ENCODE measurements at places on chromosomes 1 and 21.

- no peak for DNase-seq
Measured at GRCh38 chr1:212670301-212670700, 29.3 kb downstream of the BATF3 start.

DNA sequence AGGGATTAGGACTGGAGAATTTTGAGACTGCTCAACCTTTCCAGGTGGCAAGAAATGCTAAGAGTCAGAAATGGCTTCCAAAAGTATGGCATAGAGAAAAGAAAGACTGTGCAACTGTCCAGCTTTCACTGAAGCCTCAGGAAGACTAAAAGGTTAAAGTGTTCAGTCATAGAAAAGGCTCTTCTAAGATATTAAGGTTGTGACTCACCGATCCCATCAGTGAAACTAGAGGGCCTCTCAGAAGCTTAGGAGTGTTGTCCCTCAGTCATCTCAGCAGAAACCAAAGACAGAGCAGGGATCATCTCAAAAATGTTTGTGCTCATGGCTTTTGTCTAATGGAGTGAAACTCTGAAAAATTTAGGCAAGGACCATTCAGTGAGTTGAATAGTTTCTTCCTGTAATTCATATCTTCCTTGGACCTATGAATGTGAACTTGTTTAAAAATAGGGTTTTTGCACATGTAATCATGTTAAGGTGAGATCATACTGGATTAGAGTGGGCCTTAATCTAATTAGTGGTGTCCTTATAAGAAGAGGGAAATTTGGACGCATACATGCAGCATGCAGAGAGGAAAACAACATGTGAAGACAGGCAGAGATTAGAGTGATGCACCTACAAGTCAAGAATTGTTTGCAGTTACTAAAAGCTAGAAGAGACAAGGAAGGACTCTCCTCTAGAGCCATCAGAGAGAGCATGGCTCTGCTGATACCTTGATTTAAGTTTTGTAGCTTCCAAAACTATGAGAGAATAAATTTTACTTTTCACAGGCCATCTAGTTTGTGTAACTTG lies 71.3 kb downstream of the RPE65 start:
- no peak for DNase-seq

- DNase-seq = no peak
Measured at GRCh38 chr1:150183061-150183460, 33.3 kb downstream of the PLEKHO1 start.

DNA sequence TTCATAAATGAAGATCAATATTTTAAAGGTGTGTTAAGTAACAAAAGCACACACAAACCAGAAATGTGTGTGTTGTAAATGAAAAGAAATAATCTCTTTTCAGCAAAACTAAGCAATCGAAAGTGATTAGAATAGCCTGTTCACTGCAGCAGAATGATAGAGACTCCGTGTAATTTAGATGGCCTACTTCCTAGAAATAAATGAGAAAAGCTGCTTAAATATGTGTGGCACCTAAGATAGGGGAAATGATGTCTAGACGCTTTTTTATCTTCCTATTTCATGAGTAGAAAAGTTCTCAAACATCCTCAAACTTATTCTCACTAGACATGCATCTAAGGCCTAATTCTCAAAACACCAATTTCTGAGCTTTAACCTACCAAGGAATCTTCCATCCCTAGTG lies 124.7 kb upstream of the BRINP3 start:
- no peak for DNase-seq

- DNase-seq = no peak
Measured at GRCh38 chr1:180156201-180156600, 1.5 kb downstream of the QSOX1 start.

GRCh38 chr1:191970116-191970515 lies 188.1 kb upstream of the RGS18 start:
- DNase-seq = no peak

GRCh38 chr1:230785636-230786384 lies 38.6 kb downstream of the CAPN9 start:
- DNase-seq = no peak

DNA sequence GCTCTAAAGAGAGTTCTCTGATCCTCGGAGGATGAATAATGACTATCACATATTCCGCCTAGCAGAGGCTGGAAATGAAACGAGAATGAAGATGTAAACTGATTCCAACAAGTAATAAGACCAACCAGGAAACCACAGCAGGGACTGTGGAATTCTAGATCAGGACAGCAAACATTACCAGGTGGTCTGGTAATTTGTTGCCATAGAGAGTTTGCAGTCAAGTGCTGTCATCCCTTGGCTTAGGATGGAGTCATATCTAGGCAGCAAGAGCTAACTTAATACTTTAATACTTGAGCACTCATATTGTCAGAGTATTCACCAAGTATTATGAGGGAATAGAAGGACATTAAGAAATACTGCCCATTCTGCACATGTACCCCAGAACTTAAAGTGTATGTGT lies 45.1 kb upstream of the MUTYH start:
- no peak for DNase-seq

GRCh38 chr21:41634211-41634694 lies 126.3 kb upstream of the TMPRSS2 start:
- DNase-seq = no peak

DNA sequence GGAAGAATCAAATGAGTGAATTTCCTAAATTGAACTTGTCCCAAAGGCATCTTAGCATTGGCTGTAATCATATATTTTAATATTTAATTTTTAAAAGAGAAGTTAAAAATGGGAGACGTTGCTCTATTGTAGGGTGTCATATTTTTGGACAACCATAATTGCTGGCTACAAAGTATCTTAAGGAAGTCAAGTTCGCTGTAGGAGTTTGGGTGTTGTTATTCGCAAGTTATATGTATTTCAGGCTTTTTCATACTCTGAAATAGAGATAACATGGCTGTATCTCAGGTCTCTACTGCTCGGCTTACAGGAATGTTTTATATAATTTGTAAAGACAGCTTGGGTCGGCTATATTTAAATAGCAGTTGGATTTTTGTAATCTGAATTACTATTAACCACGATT lies 852 bp downstream of the TMEM50A start:
- DNase-seq = no peak

GRCh38 chr1:39370602-39371001 lies 120.8 kb upstream of the BMP8A start:
- DNase-seq = no peak
